ENCODE measurements at places on chromosomes 16 and 17.

- no peak for DNase-seq
Measured at GRCh38 chr17:61984821-61985220, 57.0 kb upstream of the INTS2 start.

DNA sequence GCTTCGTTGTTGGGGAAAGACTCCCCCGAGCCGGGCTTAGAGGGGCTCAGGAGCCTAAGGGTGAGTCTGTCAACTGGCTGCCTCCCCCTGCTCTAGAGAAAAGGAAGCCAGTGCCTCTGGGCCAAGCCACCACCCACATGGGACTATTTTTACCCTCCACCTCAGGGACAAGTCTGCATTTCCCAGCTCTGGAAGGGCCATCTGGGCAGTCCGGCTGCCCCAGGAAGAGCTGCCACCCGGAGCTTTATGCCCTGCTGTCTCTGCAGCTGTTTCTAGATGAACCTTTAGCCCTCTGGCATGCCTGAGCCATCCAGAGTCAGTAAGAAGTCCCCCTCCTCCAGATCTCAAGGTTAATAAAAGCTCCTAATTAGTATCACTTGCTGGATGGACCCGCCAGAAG lies 5.3 kb upstream of the RPRML start:
- DNase-seq = no peak

- DNase-seq = no peak
Measured at GRCh38 chr17:72883351-72883750, 209.1 kb downstream of the SLC39A11 start.

DNA sequence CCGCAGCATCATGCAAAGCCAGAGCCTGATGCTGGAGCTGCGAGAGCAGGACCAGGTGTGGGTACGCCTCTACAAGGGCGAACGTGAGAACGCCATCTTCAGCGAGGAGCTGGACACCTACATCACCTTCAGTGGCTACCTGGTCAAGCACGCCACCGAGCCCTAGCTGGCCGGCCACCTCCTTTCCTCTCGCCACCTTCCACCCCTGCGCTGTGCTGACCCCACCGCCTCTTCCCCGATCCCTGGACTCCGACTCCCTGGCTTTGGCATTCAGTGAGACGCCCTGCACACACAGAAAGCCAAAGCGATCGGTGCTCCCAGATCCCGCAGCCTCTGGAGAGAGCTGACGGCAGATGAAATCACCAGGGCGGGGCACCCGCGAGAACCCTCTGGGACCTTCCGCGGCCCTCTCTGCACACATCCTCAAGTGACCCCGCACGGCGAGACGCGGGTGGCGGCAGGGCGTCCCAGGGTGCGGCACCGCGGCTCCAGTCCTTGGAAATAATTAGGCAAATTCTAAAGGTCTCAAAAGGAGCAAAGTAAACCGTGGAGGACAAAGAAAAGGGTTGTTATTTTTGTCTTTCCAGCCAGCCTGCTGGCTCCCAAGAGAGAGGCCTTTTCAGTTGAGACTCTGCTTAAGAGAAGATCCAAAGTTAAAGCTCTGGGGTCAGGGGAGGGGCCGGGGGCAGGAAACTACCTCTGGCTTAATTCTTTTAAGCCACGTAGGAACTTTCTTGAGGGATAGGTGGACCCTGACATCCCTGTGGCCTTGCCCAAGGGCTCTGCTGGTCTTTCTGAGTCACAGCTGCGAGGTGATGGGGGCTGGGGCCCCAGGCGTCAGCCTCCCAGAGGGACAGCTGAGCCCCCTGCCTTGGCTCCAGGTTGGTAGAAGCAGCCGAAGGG lies 24.2 kb downstream of the C1QTNF1 start:
- peak; percentile 66 for DNase-seq

DNA sequence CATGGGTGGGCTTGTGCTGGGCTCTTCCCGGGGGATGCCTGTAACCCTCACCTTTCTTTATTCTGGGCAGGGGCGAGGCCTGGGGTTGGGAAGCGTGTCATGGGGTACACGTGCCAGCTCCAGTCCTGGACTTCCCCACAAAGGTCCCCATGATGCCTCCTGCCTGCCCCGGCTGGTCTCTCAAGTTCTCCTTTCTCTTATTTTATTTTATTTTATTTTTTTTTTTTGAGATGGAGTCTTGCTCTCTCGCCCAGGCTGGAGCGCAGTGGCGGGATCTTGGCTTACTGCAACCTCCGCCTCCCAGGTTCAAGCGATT lies 8.6 kb downstream of the ATP2A3 start:
- no peak for DNase-seq

- DNase-seq = no peak
Measured at GRCh38 chr17:20203761-20204263, 194.7 kb downstream of the SPECC1 start.

DNA sequence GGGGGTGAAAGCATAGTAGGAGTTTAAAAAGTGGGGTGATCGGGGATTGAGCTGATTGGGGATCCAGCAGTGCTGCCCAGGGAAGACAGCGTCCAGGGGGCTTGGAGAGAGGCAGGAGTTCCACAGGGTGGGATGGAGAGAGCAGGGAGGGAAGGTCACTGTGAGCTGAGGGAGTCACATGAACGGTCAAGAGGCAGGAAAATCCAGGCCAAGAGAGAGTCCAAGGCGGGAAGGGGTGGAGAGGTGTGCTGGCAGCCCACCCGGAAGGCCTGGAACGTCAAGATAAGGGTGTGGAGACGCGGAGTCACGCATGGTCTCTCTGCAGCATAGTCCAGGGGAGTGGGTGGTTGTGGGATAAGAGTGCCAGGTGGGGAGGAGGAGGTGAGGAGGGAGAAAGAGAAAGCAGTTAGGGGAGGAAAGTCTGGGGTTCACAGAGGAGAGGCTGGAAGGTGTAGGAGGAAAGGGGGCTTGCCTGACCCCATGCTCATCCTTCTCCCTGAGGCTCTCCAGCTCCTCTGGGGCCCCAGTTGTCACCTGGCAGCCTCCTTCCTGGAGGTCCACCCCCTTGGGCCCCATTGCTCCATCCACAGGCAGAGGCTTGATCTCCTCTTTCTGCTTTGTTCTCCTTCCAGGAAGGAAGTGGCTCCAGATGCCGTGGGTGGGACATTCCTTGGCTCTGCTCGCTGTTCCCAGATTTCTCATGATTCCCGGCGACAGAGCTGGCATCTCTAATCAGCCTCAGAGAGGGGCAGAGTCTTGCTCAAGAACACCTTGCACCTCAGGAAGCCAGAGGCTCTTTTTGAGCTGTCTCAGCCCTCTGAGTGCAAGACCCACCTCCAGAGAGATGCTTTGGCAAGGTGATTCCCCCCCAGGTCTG lies 28.7 kb downstream of the CCR7 start:
- peak; percentile 61 for DNase-seq

DNA sequence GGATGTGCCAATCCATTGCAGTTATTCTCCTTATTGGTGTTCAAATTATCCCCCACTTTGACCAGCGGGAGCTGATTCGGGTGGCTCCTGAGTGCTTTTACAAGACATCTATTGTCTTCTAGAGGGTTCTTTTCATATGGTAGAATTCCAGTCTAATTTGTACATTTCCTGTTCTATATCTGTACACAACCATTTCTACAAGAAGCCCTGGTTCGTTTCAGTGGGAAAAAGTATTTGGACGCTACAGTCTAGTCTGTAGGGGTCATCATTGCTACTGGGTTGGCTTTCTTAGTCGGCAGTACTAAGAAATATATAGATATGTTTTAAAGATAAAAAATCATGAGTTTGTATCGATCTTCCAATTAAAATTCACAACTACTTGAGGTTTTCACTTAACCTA lies 262.6 kb downstream of the MAP2K6 start:
- DNase-seq = no peak

- DNase-seq = peak; percentile 37
Measured at GRCh38 chr17:557371-557770, 157.3 kb downstream of the VPS53 start.

GRCh38 chr16:11016993-11017392 lies 72.6 kb downstream of the CLEC16A start:
- DNase-seq = peak; percentile 50

DNA sequence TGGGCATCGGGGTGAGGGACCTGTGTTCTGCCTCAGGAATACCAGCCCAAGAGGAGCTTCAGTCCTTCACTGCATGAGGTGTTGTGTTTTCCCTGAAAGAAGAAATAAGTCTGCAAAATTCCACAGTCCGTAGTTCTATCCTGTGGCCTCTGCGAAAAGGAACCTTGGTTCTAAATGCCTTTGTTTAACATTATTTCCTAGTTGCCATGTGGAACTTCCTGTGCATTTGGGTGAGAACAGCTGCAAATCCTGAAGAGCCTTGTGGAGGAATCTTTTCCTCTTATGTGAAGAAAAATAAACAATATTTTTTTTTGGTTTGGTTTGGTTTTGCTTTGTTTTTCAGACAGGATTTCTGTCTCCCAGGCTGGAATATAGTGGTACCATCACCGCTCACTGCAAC lies 9.8 kb downstream of the PSKH1 start:
- DNase-seq = no peak

DNA sequence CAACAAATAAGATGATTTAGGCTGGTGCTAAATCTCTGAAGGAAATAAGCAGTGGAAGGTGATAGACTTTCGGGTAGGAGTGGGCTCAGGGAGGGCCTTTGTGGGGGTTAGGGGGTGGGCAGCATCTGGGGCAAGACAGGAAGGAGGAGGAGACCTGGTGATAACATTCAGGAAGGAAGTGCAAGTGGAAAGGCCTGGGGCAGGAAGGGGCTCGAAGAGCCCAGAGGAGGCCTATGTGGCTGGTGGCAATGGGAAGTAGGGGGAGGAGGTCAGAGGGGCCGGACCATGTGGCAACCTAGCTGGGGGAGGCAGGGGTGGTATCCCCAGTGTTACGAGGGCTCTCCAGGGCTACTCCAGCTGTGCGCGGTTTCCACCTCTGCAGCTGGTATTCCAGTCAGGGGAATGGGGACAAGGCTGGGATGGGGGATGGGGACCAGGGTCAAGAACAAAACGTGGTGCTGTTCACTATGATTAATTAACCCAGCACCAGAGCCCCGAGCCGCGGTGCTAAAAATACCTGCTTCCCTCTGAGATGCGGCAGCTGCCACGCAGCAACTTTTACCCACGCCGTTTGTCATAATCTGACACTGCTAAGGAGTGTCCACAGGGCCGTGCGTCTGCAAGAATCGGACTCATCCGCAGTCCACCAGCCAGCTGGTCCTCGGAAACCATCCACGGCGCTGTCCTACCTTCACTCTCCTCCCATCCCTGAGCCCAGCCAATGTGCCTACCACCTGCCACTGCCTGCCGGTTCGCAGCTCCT lies 5.2 kb upstream of the CCDC182 start:
- no peak for DNase-seq

DNA sequence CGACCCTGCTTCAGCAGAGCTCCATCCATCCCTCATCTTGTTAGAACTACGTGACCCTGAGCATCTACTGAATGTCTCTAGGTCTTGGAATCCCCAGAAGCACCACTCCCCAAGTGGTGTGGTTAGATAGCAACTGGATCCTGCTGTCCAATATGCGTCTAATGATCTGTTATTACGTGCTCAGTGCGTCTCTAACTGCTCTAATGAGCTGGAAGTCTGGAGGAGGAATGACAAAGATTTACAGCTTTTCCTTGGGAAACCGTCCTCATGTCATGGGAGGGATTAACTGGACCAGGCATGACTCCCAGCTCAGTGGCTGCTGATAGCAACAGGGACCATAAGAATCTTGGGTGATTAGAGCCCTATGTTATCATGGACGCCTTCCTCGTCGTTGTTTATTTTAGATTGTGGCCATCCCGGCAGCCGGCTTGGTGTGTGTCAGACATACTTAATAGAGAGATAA lies 150.9 kb downstream of the HS3ST3B1 start:
- DNase-seq = no peak

DNA sequence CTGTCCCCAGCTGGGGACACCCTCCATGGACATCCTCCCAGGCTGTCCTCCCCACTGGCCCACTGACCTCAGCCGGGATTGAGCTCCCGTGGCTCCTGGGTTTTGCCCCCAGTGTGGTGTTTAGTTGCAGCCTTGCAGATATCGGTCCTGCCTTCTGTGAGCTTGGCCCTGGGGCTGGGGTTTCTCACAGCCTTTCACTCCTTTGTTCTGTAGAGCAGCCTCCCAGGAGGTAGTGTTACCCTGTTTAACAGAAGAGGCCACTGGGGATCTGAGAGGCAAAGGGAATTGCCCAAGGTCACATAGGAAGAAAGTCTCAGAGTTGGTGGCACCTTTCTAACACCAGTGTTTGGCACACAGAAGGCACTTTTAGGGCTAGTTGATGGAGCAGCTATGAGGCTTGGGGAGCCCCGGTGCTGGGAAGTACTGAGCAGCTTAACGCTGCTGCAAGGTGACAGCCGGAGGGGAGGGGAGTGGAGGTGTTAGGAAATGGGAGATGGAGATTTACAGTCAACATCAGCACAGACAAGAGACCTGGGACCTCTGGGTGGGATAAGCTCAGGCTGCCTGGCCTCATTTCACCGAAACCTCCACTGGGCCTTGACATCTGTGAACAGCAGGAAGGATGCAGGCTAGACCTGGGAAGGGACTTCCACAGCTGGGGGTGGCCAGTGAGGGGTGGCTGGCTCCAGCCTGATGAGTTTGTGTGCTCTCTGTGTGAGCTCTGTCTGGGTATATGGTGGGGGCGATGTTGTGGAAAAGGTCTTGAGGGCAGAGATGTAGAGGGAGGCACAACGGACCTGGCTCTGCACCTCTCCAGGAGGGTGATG lies 26.1 kb downstream of the CACNA1G start:
- DNase-seq = no peak

DNA sequence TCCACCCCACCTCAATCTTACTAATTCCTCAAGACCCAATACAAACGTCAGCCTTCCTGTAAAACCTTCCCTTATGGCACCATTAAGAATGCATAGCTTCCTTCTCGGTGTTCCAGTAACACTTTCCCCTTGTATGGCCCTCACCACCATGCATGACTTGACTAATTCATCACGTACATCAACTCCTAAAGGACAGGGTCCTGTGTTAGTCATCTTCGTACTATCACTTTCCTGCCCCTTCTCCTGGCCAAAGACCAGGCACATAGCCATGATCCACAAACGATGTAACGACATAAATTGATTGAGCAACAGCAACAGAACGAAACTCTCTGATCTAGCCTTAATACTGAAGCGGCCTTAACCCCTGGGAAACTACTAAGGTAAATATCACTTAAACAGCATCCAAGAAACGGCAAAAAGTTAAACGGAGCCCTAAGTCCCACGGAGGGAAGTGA lies 612 bp downstream of the PSMD12 start:
- DNase-seq = peak; percentile 67

DNA sequence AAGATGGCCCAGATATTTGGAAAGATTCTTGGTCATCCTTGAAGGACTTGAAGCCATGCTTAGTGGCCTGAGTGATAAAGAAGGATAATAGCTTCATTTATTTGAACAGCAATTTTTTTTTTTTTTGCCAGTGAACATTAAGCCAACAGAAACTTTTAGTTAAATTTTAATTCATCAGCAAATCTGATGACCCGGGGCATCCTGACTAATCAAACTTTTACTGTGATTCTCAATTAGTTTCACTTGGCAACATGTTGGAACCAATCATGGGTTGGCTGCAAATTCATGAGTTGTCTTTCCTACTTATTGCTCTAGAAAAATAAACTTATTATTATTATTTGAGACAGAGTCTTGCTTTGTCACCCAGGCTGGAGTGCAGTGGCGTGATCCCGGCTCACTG lies 74.4 kb downstream of the SHISA9 start:
- no peak for DNase-seq

Measured in fibroblast of skin of back (primary cell).